ENCODE measurements at places on chromosomes 12 and 14. TPM values are rescaled to one million over a fixed set of nuclear protein-coding genes. Genes with fewer than 3 reads are reported as not detected.

COQ6 gene
- total RNA-seq = 21.0 TPM

ARMH4 gene
- 4.4 TPM for total RNA-seq

KRT74 gene
- total RNA-seq = not detected

IKZF4 gene
- 1.8 TPM for total RNA-seq

HOXC6 gene
- total RNA-seq = not detected

KRT75 gene
- not detected for total RNA-seq

CPNE8 gene
- total RNA-seq = not detected

TAS2R50 gene
- 4.4 TPM for total RNA-seq

SLC6A13 gene
- 0.28 TPM for total RNA-seq

KRT3 gene
- not detected for total RNA-seq

MANSC4 gene
- total RNA-seq = not detected

RITA1 gene
- total RNA-seq = 14.7 TPM

POTEG gene
- total RNA-seq = not detected

EFS gene
- total RNA-seq = 2.2 TPM

PPP1R3E gene
- 1.3 TPM for total RNA-seq

PKP2 gene
- 0.28 TPM for total RNA-seq

NPC2 gene
- total RNA-seq = 123 TPM

LRRC43 gene
- total RNA-seq = not detected

DBX2 gene
- not detected for total RNA-seq

ACOT4 gene
- 0.54 TPM for total RNA-seq

ENO2 gene
- 20.8 TPM for total RNA-seq

All from IMR-90 (cell line).